Stimulated activated CD4-positive, alpha-beta T cell treated with anti-CD3 and anti-CD28 coated beads, Interleukin-15, amount 100 ng/mL, for 48 hours (primary cell): ENCODE measurements at places on chromosomes 6 and 20.
A peak's percentile ranks its signal among the peaks of the same experiment; 100 is the strongest.

GRCh38 chr6:136303516-136303915 is 13.9 kb upstream of the BCLAF1 start:
- no peak for DNase-seq

DNA sequence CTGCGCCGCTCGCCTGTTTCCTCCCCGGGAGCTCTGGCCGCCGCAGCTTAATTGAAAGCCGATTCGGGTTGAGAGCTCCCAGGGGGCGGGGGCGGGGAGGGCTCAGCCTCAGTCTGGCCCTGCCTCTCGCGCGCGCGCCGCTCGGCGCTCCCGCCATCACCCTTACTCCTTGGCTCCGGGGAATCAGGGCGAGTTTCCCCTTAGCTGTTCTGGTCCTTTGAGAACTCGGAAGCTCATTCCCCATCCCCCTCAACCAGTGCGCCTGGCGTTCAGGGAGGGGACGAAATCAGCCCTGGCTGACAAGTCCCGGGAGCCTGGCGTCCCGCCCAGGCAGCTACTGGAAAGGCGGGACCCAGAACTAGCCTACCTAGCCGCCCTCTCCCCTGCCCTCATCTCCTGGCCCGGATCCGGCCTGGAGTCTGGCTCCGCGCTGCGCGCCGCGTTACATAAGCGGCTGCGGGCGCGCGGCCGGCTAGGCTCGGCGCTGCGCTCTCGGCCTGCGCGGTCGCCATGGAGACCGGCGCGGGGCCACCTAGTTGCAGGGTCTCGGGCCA is 2.8 kb downstream of the SLC12A5 start:
- DNase-seq: no peak

DNA sequence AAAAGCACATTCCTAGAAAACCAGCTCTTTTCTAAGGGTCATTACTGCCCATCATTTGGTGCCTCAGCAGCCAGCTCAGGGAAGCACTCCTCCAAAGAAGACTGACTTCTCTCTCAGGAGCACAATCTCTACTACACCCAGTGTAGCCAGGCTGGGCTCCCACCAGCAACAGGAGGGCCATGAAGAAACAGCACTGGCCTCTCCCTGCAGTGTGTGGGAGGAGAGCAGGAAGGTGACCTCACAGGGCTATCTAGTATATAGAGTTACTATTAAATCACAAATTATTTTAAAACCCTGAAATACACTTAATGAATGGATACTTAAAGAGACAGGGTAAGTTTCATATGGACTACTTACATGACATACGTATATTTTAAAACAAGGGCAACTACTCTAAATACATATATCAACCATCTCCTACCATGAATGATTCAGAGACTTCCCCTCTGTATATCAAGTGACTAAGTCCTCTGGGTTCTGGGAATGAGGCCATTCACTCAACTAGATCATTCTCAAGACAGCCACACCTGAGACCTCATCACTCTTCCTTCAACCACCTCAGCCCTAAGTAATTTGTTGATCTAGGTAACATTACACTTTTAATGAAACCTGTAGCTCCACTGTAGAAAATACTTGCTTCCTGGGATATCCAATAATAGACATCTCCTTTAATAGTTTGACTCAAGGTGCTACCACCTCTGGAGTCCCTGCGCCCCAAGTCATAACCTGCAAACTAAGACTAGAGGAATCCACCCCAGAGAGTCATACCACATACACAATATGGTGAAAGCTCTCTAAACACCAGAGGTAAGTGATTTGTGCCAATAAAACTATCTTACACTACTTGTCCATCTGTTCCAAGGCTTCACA is 25.2 kb downstream of the TBX18 start:
- no peak for DNase-seq

DNA sequence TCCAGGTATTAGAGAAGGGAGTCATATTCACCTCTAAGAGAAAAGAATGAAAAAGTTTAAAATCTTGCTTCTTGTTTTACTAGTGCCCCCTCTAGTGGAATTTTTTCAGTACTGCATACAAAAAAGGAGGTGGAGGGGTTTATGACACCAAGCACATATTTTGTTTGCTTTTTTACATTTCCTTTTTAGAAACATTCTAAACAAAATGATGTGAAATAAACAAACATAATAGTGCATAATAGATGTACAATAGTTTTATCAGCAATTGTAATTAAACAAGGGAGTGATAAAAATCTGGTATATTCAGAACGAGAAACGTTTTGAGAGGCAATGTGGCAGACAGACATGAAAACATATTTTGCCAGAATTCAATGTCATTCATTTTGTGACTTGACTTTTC is 111.0 kb upstream of the TFAP2D start:
- DNase-seq: no peak

- DNase-seq: no peak
Observed at GRCh38 chr6:85372188-85372914, 77.5 kb upstream of the NT5E start.

DNA sequence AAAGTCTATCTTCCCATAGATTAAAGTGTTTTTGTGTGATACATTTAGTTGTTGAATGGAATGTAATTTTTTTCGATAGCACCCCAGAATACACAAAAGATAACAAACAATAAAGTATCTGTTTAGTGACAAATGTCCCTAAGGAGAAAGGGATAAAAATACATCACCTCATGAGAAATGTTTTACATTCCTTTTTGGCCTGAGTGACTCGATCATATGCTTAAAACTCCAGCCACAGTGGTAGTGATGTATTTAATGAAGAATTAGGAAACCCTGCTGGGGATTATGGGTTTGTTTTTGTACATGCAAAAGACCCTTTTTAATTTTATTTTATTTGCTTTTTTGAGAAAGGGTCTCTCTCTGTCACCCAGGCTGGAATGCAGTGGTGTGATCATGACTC is 4.3 kb upstream of the SGK1 start:
- DNase-seq: no peak

GRCh38 chr20:35269055-35269781 is 8.7 kb downstream of the MMP24OS start:
- peak; percentile 36 for DNase-seq

GRCh38 chr6:44219053-44219814 is 2.5 kb downstream of the MYMX start:
- no peak for DNase-seq

DNA sequence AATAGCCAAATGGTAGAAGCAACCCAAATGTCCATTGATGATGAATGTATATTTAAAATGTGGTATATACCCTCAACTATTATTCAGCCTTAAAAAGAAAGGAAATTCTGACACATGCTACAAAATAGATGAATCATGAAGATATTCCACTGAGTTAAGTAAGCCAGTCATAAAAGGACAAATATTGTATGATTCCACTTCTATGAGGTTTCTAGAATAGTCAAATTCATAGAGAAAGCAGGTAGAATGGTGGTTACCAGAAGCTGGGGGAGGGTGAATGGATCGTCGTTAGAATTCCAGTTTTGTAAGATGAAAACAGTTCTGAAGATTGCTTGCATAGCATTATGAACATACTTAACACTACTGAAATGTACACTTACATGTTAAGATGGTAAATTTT is 214.3 kb upstream of the MYLIP start:
- DNase-seq: no peak

- no peak for DNase-seq
Observed at GRCh38 chr20:49237531-49237930, 18.3 kb downstream of the DDX27 start.

GRCh38 chr6:90251295-90251992 is 45.2 kb downstream of the BACH2 start:
- DNase-seq: no peak

GRCh38 chr20:24034820-24035219 is 46.2 kb upstream of the GGTLC1 start:
- no peak for DNase-seq

DNA sequence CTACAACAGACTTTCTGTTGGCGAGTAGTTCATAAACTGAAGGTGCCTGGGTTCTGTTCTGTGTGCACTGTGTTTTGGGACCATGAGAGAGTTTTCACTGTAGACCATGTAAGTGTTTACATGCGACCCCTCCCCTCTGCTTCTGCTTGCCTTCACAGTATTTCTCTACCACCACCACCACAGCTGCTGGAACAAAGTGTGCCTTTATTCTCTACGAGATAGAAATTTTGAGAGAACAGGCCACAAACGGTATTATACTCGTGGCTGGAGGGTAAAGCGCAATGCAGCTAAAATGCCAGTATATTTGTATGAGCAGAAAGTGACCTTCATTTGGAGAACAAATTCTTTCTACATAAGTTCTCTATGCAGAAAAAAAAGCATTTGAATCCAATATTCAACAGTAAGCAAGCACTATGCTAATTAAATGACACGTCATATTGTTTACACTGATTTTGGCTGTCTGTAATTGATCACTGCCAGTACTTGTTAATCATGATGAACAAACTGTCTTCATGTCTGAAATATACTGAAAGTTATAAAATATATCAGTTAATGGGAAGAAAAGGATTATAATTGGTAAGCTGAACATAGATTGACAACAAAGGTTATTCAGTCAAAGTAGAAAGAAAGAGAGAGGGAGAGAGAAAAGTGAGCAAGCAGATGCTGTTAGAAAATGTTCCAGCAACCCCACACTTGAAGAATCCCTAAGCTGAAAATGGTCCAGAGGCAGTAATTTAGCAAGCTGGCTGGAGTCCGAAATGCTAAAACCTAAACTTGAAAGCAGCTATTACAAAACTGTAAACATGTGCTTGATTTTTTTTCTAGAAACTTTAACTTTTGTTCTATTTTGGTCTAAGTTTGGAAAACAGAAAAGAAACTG is 8.8 kb downstream of the CLDN20 start:
- no peak for DNase-seq

GRCh38 chr6:106385530-106385929 is 25.0 kb downstream of the CRYBG1 start:
- DNase-seq: no peak

DNA sequence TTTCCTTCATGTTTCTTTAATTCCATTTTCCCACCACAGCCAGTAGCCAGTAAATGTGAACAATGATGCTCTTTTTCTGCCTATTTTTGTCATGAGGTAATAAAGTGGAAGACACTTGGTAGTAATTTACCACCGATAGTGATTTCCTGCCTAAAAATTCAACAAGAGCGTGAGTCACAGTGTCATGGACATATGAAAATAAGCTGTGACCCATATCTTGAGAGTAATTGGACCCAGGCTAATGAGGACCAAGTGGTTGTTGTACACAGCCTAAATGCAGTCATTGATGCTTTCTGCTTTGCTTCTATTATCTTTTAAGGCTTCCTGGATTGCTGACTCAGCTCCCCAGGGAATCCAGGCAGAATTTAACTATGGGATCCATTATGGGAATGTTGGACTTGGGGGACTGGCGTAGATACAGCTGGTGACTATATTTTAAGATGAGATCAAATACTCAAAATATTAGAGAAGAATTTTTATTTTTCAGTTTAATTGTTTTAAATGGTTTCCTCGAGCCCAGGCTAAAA is 265.9 kb upstream of the FERMT1 start:
- no peak for DNase-seq

GRCh38 chr6:43061861-43062260 is 2.4 kb downstream of the KLC4 start:
- no peak for DNase-seq

- peak; percentile 66 for DNase-seq
Observed at GRCh38 chr6:28988536-28989311, 16.4 kb downstream of the ZNF311 start.

GRCh38 chr20:20085812-20086211 is 33.5 kb downstream of the CFAP61 start:
- DNase-seq: no peak

DNA sequence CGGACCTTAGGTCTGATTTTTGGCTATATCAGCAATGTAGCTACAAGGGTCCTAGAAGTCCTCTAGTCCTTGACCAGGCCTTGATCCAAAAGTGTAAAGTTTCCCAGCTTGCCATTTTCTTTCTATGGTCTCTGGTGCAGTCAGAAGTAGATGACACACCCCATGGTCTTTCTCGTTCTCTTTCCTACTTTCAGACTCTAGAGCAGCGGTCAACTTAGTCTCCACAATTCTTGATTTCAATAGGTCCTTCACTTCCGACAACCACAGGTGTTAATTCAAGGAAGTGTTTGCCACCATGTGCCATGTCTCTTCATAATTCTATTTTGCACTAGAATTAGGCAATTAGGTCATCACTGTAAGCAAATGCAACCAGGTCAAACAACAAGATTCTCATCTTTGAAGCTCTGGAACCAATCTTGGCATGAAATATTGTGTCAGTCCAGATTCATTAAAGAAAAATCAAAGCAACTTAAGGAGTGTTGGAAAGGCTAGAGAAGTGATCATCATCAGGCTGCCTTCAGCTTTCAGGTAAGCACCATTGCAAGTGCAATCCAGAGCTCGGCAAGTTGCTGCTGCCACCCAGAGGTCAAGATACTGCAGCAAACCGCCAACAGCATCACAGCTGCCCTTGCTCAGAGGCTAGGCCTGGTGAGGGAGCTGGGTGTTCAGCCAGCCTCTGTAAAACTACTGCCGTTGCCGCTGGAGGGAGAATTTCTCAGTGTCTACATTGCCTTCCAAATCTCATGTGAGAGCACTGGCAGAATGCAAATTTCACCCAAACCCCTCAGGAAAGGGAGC is 5.6 kb upstream of the SYNE1 start:
- no peak for DNase-seq

- no peak for DNase-seq
Observed at GRCh38 chr20:23152308-23152892, 66.3 kb upstream of the CD93 start.

DNA sequence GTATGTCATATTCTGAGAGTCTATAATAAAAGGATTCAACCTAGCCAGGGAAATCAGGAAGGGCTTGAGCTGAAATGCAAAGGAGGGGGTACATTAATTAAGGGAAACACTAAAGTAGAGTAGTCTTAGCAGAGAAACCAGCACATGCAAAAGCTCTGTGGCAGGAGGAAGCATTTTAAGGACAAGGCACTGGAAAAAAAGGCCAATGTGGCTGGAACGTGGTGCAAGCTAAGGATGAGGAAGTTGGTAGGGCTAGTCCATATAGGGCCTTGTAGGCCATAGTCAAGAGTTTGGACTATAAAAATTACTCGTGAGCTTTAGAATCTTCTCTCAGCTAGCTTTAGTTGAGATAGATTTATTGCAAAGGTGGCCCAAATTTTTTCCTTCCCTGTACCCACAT is 75.2 kb upstream of the TOP1 start:
- DNase-seq: no peak

DNA sequence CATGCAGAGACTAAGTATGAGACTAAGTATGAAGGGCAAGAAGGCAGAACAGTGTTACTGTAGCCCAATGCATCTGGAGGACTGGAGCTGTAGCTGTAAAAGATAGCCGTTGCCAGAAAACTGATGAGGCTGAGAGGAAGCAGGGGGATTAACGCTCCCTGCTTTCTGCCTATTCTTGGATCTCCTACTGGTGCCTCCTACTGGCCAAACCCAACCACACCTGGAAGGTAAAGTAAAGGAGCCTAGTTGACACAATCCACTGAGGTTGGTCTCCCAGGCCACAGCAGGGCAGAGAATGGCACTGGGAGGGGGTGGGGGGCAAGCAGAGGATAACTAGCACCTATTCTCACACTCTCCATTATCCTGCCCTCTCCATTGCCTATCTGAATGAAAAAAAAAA is 105.0 kb upstream of the MRPS10 start:
- no peak for DNase-seq
